ENCODE measurements at places on chromosomes 5 and 9.
A peak's percentile ranks its signal among the peaks of the same experiment; 100 is the strongest.

DNA sequence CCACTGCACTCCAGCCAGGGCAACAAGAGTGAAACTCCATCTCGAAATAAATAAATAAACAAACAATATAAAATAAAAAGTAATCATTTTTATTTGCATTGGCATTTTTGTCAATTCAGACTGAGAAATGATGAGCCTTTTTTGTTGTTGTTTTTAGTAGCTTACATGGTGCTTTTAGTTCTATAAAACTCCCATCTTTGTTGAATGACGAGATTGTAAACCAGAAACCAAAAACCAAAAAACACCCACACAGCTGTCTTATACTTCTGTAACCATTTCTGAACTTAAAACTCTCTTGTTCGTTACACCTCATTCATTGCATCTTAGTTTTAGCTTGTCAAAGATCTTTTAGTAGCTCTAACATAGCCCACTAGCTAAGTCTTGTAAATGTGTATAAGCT, 44.7 kb downstream of the GGTA1 start:
- no peak for DNase-seq

DNA sequence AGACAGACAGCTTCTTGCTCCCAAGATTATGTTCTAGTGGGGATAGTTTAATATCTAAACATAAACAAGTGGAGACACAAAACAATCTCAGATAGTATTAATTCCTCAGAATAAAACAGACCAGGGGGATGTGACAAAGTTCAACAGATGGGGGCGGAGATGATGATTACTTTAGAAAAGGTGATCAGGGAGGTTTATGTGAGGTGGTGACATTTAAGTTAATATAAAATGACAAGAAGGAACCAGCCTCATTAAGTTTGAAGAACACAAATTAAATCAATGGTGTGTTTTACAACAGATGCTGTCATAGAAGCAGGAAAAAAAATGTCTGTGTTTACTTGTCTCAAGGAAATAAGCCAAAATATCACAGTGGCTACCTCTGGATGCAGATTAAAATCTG, 119.6 kb upstream of the HMHB1 start:
- DNase-seq: no peak

DNA sequence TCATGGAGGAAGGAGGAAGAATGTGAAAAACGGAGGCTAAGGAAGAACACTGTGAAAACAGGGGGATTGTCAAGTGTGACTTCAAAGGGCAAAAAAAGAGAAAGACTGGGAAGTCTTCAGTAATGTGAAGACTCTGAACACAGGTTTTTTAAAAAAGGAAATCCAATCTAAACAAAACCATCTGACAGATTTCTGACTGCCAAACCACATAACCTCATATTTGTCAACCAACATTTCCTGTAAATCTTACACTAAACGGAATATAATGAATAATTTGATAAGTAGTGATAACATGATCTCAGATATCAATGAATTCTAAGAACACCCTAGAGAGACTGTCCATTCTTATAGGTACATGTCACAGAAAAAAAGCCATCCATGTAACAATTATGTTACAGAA, 124.7 kb downstream of the FBN2 start:
- DNase-seq: no peak

DNA sequence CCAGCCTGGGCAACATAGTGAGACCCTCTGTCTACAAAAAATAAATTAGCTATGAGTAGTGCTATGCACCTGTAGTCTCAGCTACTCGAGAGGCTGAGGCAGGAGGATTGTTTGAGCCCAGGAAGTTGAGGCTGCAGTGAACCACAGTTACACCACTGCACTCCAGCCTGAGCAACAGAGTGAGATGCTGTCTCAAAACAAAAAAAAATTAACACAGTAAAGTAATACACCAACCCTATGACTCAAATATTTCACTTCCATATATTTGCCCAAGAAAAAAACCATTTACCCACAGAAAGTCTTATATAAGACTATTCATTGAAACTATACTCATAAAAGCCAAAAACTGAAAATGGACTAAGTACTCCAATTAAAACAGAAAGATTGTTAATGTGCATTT, 16.2 kb downstream of the SMIM23 start:
- DNase-seq: no peak

DNA sequence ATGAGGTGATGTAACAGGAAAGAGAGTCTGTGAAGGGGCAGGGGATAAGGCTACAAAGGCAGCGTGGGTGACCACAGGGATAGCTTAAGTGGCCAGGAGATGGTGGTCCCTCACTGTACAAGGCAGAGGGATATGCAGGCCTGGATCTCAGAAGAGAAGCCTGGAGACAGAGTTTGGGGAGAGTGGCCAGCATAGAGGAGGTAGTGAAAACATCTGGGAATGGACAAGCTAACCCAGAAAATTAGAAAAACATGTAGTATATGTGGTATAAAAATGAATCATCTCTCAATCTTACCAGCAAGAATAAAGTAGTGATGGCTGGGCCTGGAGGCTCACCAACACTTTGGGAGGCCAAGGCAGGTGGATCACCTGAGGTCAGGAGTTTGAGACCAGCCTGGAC, 349.2 kb upstream of the KLF4 start:
- DNase-seq: no peak

- DNase-seq: peak; percentile 76
These were observed at the start of gene TOR4A for GRCh38 chr9:137277329-137278041. Gene TOR4A, plus strand, starts transcription at chr9:137277726. Its CDS starts 964 bp downstream, at chr9:137278690.

GRCh38 chr9:115289757-115290208, 171.8 kb upstream of the TNC start:
- no peak for DNase-seq

DNA sequence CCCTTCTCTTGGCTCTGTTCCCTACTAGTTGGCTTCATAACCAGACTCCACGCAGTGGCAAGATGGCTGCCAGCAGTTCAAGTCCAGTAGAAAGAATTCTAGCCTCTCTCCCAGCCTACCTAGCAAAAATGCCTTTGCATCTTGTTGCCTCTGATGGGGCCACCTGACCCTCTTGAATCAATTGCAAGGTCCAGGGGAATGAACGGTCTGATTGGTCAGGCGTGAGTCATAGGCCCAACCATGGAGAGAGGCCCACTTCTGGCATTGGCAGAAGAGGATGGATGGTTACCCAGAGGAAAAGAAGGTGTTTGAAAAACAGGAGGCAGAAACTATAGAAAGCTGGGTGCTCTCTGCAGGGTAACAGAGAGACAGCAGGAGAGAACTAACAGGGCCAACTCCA, 622.6 kb downstream of the CCDC171 start:
- DNase-seq: no peak

DNA sequence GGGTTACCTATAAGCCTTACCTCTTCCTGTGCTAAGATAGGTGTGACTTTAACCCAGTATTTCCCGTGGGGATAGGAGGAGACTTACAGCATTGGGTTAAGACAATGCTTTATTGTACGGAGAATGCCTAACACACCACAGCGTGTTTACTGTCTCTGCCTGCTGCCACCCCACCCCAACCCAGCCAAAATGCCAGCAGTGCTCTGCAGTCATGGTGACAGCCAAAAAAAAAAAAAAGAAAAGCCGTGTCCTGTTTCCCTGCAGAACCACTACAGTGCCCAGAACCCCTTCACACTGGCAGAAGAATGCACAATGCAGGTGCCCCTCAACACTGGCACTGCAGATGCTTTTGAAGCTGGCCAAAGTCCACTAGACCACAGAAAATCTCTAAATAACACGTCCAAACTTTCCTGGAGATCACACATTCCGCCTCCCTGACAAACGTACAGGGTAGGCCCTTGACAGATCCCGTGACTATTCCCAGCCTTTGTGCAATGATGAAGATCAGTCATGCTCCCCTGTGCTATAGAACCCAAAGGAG, 102.2 kb downstream of the SERINC5 start:
- DNase-seq: no peak

GRCh38 chr5:110909415-110909814, 162.1 kb upstream of the TSLP start:
- no peak for DNase-seq

GRCh38 chr5:86918246-86918645, 300.5 kb downstream of the COX7C start:
- DNase-seq: no peak

DNA sequence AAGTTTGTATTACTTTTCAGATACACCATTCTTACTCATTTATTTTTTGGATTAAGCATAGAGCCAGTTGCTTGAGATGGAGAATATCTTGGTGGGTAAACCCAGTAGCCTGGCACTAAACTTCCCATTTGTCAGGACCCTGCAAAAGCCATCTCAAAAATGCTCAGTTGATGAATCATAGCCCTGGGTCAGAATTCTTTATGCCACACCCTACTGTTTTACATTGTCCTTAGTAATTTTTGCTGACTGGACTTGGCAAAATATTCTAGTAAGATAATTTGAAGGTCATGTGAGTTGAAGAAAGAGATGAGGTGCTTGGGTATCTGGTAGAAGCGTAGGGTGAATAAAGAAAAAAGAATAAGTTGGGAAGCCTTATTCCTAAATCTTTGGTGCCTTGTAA, 50.7 kb downstream of the C7 start:
- no peak for DNase-seq

DNA sequence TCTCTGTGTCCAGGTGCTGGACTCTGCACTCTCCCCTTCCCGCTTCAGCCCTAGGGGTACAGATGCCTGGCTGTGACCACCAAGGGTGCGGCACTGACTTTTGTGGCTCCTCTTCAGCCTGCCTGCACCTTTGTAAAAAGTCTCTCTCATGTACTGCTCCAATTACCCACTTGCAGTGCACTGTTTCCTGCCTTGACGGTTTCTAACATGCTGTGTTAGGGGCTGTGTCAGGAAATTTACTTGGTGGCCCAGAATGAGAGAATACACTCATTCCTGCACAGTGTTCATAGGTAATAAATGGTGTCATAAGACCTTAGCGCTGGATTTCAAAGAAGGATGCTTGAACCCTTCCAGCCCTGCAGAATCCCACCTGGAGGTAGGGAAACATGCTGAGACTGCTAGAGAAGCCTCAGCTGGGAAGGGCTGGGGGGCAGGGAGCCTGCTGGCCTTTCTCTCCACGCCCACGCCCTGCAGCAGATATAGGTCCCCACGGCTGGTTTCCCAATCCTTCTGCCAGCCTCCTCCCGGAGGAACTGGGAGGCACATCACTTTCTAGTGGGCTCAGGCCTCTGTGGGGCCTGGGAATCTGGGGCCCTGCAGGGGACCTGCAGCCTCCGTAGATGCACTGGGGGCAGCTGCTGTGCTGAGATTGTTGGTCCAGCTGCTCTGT, 17.6 kb upstream of the HRH2 start:
- no peak for DNase-seq

GRCh38 chr5:59279979-59280378, 613.5 kb downstream of the PDE4D start:
- DNase-seq: no peak

DNA sequence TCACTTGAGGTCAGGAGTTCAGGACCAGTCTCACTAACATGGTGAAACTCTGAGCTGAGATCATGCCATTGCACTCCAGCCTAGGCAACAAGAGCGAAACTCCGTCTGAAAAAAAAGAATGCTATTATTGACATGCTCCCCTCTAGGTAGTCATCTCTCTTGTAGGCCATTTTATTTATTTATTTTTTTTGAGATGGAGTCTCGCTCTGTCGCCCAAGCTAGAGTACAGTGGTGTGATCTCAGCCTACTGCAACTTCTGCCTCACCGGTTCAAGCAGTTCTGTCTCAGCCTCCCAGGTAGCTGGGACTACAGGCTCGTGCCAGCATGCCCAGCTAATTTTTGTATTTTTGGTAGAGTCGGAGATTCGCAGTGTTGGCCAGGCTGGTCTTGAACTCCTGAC, 20.6 kb upstream of the NIM1K start:
- DNase-seq: no peak

DNA sequence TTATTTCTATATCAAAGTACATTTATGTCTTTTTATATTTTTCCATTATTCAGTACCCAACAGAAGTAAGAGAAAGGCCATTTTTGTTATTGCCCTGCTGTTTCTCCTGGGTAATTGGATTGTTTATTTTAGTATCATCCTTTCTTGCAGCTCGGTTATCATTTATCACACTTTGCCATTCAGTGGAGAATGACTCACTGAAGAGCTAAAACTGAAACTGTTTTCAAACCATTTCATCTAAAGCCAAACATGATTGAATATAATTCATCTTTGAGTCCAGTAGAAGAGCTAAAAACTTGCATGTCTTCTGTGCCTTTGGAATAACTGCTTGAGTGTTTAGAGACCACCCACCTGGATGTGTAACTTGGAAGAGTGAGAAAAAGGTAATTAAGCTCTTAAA, 139.5 kb upstream of the PRDM9 start:
- DNase-seq: no peak

GRCh38 chr9:18137815-18138214, 336.1 kb upstream of the ADAMTSL1 start:
- no peak for DNase-seq

DNA sequence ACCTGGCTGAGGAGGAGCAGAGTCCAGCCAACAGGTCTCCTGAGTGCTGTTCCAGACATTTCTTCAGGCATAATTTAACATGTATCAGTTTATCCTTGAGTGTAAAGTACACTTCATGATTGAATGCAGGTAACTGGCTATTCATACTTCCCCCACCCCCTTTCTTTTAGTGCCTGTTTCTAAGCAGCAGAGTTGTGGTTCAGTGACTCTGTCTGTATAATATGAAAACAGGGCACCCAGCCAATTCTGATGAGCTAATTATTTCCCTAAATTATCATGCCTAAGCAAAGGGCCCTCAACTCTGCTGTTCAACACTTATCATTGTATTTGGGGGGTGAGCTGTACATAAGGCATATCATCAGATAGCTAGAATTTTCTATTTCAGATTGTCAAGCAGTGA, 51.9 kb upstream of the ZSWIM6 start:
- no peak for DNase-seq

DNA sequence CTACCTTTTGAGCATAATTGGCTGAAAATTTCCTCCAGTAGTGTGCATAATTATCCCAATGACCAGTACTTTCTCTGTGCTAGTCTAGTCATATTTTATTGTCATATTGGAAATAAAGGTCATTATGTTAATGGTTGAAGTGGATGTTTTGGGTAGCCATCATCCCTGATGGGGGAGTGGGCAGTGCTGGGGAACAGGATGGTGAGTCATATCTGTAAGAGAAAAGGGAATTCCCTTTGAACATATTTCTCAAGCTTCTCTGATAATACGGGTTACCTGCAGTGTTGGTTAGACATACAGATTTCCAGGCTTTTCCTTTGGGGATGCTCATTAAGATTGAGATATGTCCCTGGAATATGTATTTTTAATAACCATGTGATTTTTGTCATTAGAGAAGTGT, 33.3 kb upstream of the SPATA31D4 start:
- DNase-seq: no peak

- DNase-seq: no peak
These were observed 131.1 kb upstream of the ZNF462 start for GRCh38 chr9:106731910-106732309.

GRCh38 chr5:17021602-17021932, 85.5 kb upstream of the MYO10 start:
- no peak for DNase-seq

- DNase-seq: no peak
These were observed 33.9 kb upstream of the RAD23B start for GRCh38 chr9:107249131-107249533.

GRCh38 chr9:108217431-108218349, 638.1 kb downstream of the ACTL7B start:
- no peak for DNase-seq

All from left forelimb (tissue), 1 donor.